ENCODE measurements at places on chromosomes 7 and 10.

GRCh38 chr10:58609532-58610150, 97.0 kb downstream of the BICC1 start:
- no peak for DNase-seq

DNA sequence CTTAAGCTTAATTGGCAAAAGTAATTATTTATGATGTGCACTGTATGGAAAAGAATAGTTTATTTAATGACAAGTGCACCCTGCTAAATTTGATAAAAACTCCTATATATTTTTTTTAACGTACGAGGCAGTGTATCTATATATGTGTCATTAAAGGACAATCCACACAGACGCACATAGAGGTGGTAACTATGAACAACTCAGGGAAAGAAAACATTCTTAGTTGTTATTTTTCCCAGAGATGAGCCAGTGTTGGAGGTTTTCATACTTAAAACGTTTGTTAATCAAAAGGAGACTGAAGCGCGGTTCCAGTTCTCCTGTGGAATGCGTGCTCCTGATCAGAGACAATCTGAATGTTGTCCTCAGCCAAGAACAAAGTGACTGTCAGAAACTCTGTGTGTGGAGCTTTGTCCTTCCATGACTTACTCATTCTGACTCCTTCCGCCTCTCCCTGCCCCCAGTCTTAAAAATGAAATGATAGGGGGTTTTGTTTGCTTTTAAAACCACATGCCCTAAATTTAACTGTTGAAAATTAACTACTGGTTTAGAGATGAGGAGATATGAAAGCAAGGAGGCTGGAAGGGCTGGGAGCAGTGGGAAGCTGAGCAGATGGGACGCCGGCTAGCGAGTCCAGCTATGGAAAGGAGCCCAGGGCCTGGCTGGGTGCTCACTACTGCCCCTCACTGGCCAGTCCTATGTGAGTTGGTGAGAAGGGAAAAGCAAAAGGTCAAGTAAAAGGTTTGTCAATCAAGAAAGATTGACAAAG, 99.6 kb downstream of the SVIL start:
- DNase-seq, result peak; percentile 52

GRCh38 chr10:116272440-116273283, at the start of gene GFRA1:
TSS of gene GFRA1 (minus strand) at chr10:116273206. CDS start at chr10:116272029, 1,177 bp downstream.
- peak; percentile 64 for DNase-seq

GRCh38 chr10:13315361-13315760, 15.5 kb upstream of the PHYH start:
- no peak for DNase-seq

GRCh38 chr10:59906417-59907202, at the start of gene CCDC6:
TSS of gene CCDC6 (minus strand) at chr10:59906556. CDS start at chr10:59906424, 132 bp downstream.
- DNase-seq, result peak; percentile 91

DNA sequence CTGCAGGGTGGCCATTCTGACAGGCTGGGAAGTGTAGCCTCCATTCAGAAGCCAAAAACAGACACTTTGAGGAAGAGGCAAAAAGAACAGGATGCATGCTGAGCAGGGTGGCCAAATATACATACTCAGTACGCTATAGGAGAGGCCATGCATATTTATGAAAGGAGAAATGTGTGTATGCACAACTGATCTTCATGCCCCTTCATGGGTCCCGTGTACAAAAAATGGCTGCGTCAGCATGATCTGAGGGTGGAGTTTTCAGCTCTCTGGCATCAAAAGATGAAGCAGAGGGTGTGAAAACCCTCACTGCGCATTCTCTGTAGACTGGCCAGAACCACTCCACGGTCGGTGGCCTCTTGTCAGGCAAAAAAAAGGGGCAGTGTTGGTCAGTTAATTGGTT, 35.5 kb upstream of the OIT3 start:
- DNase-seq, result no peak

- DNase-seq, result no peak
Measured at GRCh38 chr10:122988501-122988900, 8.3 kb downstream of the PSTK start.

Measured in nephron progenitor cell (in vitro differentiated cells).